ENCODE measurements at places on chromosomes 5 and 9. TPM values are rescaled to one million over a fixed set of nuclear protein-coding genes. Genes with fewer than 3 reads are reported as not detected.

Gene DMRT3
- 0.05 TPM for total RNA-seq

Gene COL27A1
- total RNA-seq = 12.6 TPM

Gene TTC16
- total RNA-seq = 0.09 TPM

Gene RRAGA
- total RNA-seq = 28.0 TPM

DNA sequence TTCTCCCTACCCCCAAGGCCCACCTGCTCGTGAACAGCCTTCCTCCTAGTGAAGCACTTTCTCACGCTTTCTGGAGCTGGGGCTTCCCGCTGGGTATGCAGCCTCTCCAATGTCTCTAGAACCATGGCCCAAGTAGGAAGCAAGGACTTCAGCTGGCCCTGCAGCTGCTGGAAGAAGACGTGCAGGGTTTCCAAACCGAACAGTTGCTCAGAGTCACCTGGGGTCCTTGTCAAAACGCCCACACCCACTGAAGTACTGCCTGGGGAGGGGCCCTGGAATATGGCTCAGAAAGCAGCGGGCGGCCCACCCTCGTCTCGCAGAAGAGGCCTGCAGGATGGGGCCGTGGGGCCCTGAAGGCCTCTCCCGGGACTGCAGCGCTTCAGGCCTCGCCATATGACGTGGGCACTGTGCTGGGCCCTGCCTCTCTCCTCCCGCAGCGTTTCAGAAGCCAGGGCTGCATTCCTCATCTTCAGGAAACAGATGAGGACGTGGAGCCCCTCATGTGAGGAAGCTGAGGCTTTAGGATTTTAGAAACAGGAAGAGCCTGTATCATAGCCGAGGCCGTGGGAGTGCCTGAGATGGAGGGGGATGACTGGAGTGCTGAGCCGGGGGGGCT lies 116.0 kb upstream of the LMX1B start:
- H3K4me1 ChIP-seq = peaks cover 2% of the 10 kb centered on the region
- no peak overlapping the region for H3K4me3 ChIP-seq
- no peak overlapping the region for H3K27ac ChIP-seq
- no peak for DNase-seq
- H3K27me3 ChIP-seq = peaks cover 14% of the 10 kb centered on the region
- peaks cover 5% of the 10 kb centered on the region for H3K36me3 ChIP-seq

DNA sequence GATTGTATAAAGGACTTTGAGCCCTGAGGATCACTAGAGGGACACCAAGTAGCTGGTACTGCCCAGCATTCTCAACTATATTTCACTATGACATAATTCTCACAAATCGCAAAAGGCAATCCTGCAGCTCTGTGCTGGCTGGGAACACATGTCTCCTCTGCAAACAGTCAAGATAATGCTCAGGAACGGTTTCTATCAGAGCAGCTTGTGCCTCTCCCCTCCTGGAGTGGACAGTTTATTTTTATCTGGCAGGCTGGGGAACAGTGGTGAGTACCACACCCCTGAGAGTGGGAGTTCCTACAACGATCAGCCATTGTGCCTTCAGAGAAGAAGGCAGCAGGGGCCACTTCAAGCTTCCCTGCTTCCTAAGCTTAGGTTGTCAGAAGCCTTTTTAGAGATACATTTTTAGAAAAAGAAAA lies 65.8 kb downstream of the ERAP1 start:
- no peak overlapping the region for H3K4me3 ChIP-seq
- H3K36me3 ChIP-seq = peaks cover 7% of the 10 kb centered on the region
- DNase-seq = no peak
- no peak overlapping the region for H3K27ac ChIP-seq
- no peaks in the 10 kb centered on the region for H3K27me3 ChIP-seq
- no peaks in the 10 kb centered on the region for H3K4me1 ChIP-seq

DNA sequence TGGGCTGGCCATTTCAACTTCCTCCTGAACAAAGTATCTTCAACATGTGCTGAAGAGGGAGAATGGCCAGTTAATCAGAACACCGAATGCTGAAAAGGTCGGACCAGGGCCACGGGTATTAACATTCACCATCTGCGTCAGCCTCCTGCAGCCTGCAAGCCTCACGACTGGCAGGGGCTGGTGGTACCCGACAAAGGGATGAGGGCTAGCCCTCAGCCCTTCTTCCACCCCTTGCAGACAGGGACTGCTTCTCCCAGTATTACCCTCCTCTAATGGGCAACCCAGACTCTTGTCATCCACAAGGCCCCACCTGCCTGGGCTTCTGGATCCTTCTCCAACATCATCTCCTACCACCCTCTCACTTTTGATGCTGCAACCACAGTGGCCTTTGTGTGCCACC lies 246.6 kb downstream of the FSTL4 start:
- no peak overlapping the region for H3K4me3 ChIP-seq
- no peak overlapping the region for H3K27ac ChIP-seq
- DNase-seq = no peak
- H3K36me3 ChIP-seq = no peaks in the 10 kb centered on the region
- H3K27me3 ChIP-seq = peaks cover 30% of the 10 kb centered on the region

GRCh38 chr5:174328631-174329299 lies 283.3 kb downstream of the NSG2 start:
- H3K27ac ChIP-seq = no peak overlapping the region
- H3K4me3 ChIP-seq = no peak overlapping the region
- H3K4me1 ChIP-seq = no peaks in the 10 kb centered on the region
- H3K36me3 ChIP-seq = no peaks in the 10 kb centered on the region
- peaks cover 2% of the 10 kb centered on the region for H3K27me3 ChIP-seq
- no peak for DNase-seq

DNA sequence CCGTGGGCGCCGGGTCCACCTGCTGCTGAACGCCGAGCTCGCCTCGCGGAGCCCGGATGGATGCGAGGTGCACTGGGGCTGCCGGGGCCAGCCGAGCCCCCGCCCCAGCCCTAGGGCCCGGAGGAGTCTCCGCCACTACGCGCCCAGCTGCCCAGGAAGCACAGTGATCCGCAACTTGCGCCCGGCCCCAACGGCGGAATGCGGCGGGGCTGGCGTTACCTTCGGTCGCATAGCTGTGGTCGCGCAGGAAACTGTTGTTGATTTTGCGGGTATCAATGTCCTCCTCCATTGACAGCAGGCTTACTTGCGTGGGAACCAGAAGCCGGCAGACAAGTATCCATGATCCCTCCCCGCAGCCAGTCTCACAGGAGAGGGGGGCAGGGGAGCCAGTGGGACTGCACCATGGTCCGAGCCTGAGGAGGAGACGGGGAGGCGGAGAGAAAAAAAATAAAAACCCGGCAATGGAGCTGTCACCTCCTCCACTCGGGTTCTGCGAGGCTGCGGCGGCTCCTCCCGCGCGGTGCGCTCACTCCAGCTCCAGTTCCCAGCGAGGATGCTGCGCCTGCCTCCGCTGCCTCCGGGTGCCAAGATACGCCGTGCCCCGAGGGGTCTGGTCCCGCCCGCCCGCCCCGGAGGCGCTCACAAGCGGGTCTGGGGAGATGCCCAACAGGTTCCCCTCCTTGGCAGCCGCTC lies 628 bp downstream of the PPP2R2B start:
- no peaks in the 10 kb centered on the region for H3K36me3 ChIP-seq
- H3K4me3 ChIP-seq = peak overlapping the region; percentile 16
- peaks cover 3% of the 10 kb centered on the region for H3K4me1 ChIP-seq
- no peak overlapping the region for H3K27ac ChIP-seq

DNA sequence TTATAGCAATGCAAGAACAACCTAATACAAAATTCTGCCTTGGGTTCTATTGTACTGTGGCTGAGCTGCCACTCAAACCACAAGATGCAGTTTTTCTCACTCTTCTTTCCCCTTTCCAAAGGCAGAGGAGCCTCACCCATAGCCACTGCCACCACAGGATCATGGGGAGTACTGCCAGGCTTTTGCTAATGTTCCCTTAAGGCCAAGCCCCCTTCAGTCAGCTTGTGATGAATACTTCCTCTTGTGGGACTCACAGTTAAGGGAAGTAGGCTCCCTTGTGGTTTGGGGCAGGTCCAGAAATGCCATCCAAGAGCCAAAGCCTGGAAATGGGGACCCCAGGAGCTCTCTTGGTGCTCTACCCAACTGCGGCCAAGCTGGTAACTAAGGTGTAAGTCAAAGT lies 258.7 kb downstream of the SPATA31D1 start:
- no peak overlapping the region for H3K27ac ChIP-seq
- H3K4me3 ChIP-seq = no peak overlapping the region
- H3K36me3 ChIP-seq = no peaks in the 10 kb centered on the region
- peak; percentile 3 for DNase-seq
- H3K27me3 ChIP-seq = no peaks in the 10 kb centered on the region

DNA sequence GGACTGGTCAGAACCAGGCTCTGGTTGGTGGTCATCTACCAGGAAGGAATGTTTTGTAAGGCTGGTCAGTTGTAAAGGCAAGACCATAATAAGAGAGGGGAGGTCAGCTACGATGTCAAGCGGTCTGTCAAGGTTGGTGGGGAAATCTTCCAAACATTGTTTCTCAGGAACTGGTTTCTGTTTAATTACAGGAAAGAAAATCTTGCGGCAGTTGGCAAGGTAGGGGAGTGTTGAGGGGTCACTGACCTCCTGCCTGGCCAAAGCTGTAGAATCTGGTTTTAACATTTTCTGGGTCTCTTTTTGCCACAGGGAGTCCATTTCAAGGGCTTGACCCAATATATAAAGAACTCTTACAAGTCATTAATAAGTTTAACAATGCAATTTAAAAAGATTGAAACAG lies 39.0 kb upstream of the BARX1 start:
- H3K27me3 ChIP-seq = no peaks in the 10 kb centered on the region
- H3K27ac ChIP-seq = no peak overlapping the region
- H3K4me1 ChIP-seq = no peaks in the 10 kb centered on the region
- no peak overlapping the region for H3K4me3 ChIP-seq
- no peak for DNase-seq

GRCh38 chr5:136309932-136310598 lies 55.3 kb downstream of the TRPC7 start:
- no peak overlapping the region for H3K27ac ChIP-seq
- no peaks in the 10 kb centered on the region for H3K36me3 ChIP-seq
- no peaks in the 10 kb centered on the region for H3K4me1 ChIP-seq

Data from thymus (tissue), 14 donors.